ENCODE measurements at places on chromosomes 11 and 22.
A peak's percentile ranks its signal among the peaks of the same experiment; 100 is the strongest.

DNA sequence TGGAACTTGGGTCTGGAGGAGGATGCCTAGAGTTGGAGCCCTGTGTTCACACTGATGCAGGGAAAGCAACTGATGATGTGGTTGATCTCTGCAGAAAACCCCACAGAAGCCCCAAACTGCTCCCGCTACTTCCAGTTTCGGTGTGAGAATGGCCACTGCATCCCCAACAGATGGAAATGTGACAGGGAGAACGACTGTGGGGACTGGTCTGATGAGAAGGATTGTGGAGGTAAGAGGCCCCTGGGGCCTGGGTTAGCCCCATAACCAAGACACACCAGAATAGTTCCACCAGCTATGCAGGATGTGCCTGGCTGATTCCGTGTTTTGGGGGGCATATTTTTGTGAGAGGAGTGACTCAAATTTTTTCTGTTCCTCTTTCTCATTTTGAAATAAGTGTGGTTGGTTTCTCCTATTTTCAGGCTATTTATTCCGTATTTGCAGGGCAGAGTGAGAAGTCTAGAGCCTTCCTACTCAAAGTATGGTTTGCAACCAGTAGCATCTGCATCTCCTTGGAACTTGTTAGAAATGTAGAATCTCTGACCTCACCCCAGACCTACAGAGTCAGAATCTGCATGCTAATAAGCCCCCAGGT is 137.3 kb upstream of the SORL1-AS1 start:
- DNase-seq, result peak; percentile 56

DNA sequence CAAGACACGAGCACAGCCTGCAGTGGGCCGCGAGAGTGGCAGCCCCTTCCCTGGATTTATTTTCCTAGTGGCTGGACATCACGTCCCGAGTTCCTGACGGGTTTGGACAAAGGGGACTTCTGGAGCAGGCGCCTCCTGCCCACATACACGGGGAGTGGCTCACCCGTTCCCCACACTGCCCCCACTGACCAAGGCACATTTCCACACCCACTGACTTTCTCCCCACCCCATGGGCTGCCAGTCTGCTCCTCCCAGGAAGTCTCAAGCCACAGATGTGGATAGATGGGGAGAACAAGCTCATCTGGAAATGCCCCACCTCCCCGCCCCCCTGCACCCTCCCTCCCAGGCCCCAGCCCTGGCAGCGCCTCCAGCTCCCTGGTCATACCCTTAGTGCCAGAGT is 34.0 kb upstream of the FADD start:
- no peak for DNase-seq

GRCh38 chr11:2209370-2209801 is 37.8 kb upstream of the TH start:
- no peak for DNase-seq

DNA sequence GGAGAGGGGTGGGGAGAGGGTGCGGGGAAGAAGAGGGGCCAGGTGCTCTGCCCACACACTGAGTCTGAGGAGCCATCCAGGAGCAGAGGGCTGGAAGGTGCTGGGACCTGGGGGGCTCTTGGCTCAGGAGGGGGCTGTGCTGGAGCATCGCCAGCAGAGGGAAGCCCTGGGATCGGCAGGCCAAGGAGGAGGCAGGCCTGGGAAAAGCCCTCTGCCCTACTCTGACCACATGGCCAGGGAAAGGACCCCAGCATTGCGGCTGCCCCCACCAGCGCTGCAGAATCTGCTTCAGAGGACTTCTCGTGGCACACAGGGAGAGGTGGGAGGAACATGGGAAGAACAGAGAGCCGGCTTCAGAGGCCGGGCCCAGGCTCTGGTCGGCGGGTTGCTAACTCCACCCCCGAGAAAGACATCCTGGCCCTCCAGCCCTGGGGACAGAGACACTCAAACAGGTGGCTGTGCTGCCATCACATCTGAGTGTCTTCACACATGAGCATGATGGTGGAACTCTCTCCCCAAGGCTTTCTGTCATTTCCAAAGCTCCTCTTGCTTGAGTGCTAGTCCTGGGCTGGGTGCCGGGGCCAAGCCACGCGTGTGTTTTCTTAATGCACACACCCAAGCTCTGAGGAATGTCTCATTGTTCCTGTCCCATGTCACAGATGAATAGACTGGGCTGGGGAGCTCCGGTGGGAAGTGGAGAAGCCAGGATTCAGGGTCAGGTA is 1378.0 kb downstream of the BRD1 start:
- DNase-seq, result no peak

DNA sequence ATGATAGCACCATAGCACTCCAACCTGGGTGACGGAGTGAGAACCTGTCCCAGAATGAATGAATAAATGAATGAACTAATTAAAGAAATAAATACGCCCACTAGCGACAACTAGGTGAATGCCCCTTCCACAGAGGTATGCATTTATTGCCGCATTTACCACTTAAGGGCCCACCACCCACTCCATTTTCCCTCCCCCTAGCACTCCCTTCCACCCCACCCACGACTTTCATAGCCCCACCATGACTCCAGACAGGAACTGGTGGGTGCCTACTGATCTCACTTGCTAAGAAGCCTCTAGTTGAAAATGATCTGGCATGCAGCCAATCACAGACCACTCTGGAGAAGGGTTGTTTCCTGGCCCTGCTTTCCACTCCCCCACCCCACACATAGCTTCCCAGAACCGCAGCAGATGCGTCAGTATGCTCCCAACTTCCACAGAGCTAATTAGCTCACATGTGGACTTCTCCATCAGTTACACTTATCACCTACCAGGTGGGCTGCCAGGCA is 167.6 kb downstream of the WT1 start:
- DNase-seq, result no peak

GRCh38 chr11:33699515-33700062 is 1.0 kb downstream of the C11orf91 start:
- DNase-seq, result no peak

- DNase-seq, result no peak
These were observed 7.0 kb downstream of the RPS3 start for GRCh38 chr11:75406338-75406777.

GRCh38 chr11:12743834-12744449 is 69.7 kb downstream of the TEAD1 start:
- DNase-seq, result no peak

GRCh38 chr11:8386134-8386864 is 122.6 kb upstream of the LMO1 start:
- DNase-seq, result no peak

GRCh38 chr11:57903441-57904123 is 120.1 kb upstream of the OR9Q1 start:
- DNase-seq, result no peak

DNA sequence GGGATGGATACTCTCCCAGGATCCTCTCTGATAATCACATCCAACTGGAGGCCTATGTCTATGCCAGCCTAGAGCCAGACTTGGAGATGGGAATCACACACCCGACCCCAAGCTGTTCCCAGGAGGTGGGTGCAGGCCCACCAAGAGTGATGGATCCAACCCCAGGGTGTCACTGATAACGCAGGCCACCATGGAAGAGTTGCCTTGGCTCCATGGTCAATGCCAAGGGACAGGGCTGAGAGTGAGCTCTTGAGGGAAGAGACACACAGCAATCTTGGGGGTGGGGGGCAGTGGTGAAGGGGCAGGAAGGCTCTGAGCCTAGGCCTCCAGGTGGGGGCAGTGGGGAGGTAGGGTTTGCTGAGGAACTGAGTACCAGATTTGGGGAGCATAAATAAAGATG is 16.9 kb downstream of the TUB start:
- DNase-seq, result no peak

DNA sequence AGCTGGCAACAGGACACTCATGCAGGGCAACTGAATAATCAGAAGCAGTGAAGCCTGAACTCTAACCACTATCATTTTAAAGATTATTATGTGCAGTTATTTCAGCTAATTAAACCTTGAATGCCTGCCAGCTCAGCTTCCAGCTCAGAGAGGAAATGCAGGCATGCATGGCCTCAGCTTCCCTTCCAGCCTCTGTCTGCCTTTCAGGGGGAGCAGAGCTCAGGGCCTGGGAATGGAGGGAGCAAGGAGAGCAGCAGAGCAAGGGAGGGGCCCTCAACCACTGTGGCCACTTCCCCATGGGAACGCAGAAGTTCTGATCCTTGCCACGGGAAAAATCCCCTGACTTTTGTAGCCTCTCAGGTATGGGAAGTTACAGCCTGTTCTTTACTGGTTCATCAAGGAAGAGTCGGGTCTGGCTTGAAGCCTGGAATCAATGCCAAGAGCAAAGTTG is 32.5 kb upstream of the APLNR start:
- no peak for DNase-seq

DNA sequence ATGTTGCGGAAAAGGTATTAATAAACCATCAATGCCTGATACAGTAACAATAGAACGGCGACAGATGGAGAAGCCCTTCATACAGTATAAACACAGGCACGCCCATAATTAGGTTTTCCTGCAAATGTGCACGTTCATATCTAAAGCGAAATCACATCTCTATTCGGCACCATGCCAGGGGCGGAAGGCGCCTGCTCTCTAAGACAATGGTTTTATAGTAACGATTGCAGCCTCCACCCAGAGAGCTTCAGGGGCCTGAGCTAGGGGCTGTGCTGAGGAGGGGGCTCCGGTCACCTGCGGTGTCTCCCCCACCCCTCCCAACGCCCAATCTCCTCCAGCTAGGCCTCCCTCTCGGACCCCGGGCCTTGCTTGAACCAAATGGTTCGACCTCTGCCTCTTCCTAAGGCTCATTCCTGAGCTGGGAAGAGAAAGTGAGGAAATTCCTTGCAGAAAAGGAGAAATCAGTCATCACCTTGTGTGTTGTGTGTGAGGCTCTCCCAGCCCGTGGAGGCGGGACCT is 9.6 kb downstream of the KRTAP5-5 start:
- DNase-seq, result peak; percentile 13

DNA sequence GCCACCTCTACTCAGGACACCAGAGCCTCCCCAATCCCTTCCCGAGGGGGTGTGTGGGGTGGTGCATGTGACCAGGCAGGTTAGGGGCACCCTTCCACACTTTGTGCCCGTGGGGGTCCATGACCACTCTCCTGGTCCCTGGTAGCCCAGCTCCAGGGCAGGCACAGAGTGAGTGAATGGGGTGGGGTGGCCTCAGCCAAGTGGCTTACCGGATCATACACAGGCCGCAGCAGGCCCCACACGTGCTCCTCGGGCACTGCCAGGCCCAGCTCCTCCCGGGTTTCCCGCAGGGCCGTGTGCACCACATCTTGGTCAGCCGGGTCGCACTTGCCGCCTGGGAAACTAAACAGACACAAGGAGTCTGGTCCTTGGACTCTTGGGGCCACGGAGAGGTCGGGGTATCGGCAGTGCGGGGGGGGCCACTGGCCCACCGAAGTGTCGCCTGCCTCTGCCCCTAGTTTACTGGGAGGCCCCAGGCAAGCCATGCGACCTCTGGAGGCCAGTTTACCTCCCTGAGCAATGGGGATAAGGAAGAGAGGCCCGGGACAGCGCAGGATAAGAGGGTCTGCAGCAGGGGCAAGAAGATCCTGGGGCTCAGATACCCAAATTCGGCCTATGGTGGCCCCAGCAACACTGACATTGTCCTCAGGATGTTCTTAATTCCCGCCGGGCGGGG is 889 bp downstream of the NUDT8 start:
- DNase-seq, result no peak

DNA sequence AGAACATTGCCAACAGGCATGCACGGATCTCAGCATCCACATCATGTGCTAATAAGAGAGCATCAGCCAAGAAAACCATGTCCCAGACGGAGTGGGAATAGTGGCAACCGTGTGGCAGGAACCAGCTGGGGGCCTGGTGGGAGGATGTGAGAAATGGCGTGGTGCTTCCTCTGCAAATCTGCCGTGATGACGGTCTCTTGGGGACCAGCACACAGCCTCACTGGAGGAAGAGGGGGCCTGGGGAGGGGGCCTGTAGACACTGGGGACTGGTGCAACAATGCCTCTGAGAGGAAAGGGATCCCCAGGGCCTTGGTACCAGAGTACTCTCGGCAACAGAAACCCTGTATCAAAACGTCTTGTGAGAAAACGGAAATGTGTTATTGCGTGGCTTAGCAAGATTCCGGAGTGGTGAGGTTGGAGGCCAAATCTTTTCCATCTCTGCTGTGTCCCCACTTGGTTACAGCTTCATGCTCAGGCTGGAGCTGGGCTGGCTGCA is 154.3 kb upstream of the TBCEL start:
- no peak for DNase-seq

DNA sequence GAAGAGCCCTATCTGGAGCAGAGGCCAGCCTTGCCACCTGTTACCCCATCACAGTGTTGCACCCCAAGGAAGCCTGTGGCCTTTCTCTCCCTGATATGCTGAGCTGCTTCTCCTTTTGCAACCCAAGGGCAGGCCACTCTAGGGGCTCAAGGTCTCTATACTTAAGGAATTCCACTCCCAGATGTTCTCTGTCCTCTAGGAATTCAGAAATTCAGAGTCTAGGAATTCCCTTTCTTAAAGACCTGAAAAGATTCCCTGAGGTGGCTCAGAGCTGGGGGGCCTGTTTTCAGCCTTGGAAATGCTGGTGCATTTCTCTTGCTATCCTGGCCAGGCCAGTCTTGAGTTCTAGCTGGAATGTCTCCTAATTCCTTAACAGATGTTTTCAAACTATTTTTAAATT is 68.0 kb upstream of the OLFML1 start:
- DNase-seq, result no peak

DNA sequence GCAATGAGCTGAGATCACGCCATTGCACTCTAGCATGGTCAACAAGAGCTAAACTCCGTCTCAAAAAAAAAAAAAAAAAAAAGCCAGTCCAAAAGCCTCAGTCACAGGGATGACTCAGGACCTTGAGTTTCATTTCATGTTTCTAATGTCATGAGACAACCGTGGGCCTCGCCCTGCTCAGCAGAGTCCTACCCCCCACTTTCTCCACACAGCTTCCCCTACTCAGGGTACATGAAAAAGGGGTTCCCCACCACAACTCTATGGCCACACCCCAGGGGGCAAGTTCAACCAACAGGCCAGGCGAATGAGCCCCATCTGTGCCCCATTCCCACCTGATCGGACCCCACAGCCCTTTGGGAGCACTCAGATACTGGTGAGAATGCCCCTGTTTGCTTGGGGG is 24.3 kb upstream of the ADA2 start:
- no peak for DNase-seq

GRCh38 chr11:119493712-119494111 is 70.7 kb upstream of the THY1 start:
- peak; percentile 27 for DNase-seq

GRCh38 chr11:65899356-65900124 is 648 bp downstream of the FOSL1 start:
- peak; percentile 74 for DNase-seq

- no peak for DNase-seq
These were observed 139.0 kb downstream of the KCNC1 start for GRCh38 chr11:17873586-17873985.

- DNase-seq, result peak; percentile 37
These were observed 28.9 kb downstream of the AP1B1 start for GRCh38 chr22:29359469-29359868.

GRCh38 chr11:27976262-27976661 is 131.7 kb downstream of the KIF18A start:
- no peak for DNase-seq

GRCh38 chr11:128802358-128802981 is 64.6 kb downstream of the KCNJ1 start:
- DNase-seq, result no peak

- DNase-seq, result no peak
These were observed 77.6 kb downstream of the ETS1 start for GRCh38 chr11:128509621-128510389.
